ENCODE measurements at places on chromosomes 5 and 9.

GRCh38 chr9:108691614-108692013 is 164.2 kb downstream of the ACTL7B start:
- no peak for DNase-seq

DNA sequence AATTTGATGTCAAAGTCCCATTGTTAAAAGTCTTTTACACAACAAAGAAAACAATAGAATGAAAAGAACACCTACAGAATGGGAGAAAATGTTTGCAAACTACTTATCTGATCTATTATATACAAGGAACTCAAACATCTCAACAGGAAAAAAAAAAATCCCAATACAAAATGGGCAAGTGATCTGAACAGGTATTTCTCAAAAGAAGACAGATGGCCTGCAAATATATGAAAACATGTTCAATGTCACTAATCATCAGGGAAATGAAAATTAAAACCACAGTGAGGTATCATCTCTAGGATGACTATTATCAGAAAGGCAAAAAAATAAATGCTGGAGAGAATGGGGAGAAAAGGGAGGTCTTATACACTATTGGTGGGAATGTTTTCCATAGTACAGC is 301.8 kb downstream of the ARHGAP26 start:
- no peak for DNase-seq

DNA sequence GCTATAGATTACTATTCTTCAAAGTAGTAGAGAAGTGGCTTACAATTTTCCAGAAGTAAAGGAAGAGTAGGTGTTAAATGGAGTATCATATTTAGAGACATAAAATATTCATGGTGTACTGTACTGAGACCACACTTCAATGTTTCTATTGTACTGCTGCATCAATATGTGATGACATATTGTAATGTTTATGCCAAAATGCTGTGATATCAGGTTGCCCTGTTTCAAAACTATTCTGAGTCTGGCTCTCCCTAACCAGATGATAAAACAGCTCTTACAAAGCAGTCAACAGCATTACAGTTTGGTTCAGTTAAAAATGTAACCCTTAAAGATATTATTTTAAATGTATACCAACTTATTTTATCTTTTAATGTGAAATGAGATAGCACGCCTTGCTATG is 30.8 kb upstream of the ACOT12 start:
- no peak for DNase-seq

DNA sequence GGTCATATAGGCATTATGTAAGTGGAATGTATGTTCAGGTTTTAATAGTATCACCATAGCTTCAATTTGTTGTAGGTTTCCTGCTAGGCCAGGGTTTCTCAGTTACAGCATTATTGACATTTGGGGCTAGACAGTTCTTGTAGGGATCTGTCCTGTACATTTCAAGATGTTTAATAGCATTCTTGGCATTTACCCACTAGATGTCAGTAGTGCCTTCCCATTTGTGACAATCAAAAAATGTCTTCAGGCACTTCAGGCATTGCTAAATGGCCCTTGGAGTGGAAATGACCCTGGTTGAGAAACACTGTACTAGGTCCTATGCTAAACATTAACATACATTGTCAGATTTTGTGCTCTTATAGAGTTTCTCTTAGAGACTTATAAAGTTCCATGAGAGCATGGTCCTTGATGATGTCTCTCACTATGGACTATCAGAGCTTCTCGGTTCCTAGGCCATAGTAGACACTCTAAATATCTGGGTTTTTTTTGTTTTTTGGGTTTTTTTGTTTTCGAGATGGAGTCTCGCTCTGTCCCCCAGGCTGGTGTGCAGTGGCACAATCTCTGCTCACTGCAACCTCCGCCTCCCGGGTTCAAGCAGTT is 1.4 kb downstream of the KIF20A start:
- DNase-seq = no peak

DNA sequence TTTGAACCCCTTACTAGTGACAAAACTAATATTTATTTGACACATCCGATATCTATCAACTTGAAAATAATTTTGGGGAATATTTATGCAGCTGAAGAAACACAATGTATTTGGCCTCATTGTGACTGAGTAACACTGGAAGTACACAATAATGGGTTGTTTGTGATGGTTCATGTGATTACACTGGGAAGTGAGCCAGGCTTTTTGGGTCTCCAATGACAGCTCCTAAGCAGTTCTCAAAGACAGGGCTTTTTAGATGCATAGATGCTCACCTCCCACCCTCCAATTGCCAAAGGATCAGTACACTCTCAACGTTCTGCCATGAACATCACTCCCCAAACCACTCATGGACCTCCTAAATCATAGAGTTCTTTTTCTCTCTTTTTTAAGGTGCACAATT is 170.0 kb downstream of the SLC24A2 start:
- DNase-seq = no peak

GRCh38 chr5:159290741-159291140 is 27.7 kb downstream of the UBLCP1 start:
- no peak for DNase-seq

DNA sequence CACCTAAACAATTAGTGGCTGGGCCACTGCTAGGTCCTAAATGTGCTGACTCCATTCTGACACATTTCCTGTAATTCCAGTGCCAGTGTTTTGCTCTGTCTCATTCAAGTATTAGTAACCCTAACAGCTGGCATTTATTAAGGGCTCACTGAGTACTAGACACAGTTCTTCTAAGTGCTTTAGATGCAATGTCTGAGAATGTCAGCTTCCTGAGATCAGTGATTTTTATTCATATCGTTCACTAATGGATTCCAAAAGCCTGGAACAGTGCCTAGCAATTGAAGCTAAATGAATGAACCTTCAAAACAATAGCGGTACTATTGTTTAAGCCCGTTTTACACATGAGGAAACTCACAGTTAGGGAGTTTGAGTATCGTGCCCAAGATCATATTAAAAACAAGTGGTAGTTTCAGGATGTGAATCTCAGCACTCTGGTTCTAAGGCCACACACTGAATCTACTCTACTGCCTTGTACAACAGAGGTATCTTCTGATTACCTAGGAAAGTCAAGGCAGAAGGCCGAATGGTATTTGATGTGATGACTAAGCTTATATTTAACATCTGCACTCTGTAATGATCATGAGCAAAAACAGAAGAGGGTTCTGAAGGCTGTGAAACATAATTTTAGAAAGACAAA is 304.0 kb downstream of the PJA2 start:
- DNase-seq = no peak

DNA sequence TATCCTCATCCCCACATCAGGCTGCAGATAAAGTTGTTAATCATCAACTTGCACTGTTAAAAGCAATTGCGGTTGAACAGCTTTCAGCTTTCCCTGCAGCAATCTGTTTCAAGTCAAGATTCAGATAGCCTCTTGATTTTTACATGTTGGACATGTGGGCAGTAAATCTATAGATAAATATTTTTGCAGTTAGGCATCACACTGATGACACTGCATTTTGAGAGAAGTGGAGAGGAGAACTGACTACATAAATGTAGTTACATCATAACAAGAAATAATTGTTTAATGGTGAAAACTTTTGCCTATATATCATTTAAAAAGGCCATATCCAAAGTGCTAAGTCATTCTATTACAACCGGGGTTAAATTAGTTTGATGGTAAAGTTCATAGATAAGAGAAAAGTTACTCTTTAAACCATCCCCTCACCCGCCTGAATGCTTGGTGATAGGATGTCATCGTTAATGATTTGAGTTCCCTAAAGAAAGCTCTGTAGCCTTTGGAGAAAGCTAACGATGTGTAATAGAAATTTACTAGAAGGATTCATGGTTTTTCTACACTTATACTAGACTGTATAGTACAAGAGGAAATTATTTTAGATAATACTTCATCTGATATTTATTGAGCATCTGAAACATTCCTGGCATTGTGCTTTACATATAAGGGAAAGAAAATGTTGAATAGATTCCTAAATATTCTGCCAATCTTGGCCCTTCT is 30.8 kb upstream of the ALDH1A1 start:
- no peak for DNase-seq

DNA sequence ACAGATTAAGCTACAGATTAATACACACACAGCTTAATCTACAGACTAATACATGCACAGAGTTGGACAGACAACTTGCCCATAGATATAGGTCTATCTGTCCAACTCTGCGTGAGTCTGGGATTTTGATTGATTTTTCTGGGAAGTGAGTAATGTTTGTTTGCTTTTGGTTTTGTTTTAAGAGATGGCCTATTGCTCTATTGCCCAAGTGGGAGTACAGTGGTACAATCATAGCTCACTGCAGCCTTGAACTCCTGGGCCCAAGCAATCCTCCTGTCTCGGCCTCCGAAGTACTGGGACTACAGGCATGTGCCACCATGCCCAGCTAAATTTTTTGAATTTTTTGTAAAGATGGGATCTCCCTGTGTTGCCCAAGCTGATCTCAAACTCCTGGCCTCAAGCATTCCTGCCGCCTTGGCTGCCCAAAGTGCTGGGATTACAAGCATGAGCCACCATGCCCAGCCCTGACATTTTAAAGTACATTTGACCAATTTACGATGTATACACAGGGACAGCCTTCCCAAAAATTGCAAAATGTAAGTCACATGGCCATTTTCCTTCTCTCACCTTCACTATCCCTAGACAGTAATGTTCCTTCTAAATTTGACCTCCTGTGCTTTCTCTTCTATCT is 50.8 kb downstream of the PAPPA start:
- no peak for DNase-seq

GRCh38 chr9:38443597-38443996 is 19.3 kb upstream of the IGFBPL1 start:
- no peak for DNase-seq

DNA sequence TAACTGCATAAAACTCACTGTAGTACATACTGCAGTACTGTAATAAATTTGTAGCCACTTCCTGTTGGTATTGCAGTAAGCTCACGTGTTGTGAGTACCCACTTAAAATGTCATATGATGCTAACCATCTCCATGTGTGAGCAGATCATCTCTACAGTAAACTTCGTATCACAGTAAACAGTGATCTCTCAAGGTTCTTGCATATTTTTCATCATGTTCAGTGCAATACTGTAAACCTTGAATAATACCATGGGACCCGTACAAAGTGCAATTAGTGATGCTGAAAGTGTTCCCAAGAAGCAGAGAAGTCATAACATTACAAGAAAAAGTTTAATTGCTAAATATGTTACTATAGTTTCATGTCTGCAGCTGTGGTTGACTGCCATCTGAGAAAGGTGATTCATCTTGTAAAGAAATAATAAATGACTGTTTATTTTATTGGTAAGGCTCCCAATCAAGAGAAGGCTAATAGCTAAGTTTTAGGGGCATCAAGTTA is 253.8 kb upstream of the POU5F2 start:
- no peak for DNase-seq

GRCh38 chr9:131092548-131093440 is 3.5 kb upstream of the AIF1L start:
- DNase-seq = no peak

- DNase-seq = no peak
These were observed 376 bp downstream of the GOLGA1 start for GRCh38 chr9:124940521-124940893.

DNA sequence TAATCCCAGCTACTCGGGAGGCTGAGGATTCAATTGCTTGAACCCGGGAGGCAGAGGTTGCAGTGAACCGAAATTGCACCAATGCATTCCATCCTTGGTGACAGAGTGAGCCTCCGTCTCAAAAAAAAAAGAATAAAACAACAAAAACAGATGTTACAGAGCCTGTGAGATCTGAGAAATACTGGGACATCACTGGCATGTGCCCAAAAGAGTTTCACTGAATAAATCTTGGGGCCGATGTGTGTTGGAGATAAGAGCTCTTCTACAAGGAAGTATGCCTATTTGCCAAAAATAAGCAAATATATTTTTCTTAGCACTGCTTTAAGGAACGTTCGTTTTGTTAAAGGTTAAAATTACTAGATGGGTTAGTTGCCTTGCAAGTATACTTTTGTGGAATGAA is 55.1 kb downstream of the KIAA1958 start:
- no peak for DNase-seq

DNA sequence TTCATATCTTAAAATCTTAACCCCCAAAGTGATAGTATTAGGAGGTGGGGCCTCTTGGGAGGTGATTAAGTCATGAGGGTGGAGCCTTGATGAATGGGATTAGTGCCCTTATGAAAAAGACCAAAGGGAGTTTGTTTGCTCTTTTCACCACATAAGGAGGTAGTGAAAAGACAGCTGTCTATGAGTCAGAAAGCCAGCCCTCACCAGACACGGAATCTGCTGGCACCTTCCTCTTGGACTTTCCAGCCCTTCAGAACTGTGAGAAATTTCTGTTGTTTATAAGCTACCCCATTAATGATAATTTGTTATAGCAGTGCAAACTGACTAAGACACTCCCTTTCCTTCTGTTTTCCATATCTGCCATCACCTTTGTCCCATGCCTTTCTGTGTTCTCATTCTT is 20.8 kb downstream of the IFNB1 start:
- DNase-seq = no peak

- no peak for DNase-seq
These were observed 9.8 kb downstream of the NHP2 start for GRCh38 chr5:178143901-178144300.

- DNase-seq = no peak
These were observed 227.3 kb downstream of the MLLT3 start for GRCh38 chr9:20394969-20395368.
